ENCODE measurements at places on chromosomes 16 and 17.

DNA sequence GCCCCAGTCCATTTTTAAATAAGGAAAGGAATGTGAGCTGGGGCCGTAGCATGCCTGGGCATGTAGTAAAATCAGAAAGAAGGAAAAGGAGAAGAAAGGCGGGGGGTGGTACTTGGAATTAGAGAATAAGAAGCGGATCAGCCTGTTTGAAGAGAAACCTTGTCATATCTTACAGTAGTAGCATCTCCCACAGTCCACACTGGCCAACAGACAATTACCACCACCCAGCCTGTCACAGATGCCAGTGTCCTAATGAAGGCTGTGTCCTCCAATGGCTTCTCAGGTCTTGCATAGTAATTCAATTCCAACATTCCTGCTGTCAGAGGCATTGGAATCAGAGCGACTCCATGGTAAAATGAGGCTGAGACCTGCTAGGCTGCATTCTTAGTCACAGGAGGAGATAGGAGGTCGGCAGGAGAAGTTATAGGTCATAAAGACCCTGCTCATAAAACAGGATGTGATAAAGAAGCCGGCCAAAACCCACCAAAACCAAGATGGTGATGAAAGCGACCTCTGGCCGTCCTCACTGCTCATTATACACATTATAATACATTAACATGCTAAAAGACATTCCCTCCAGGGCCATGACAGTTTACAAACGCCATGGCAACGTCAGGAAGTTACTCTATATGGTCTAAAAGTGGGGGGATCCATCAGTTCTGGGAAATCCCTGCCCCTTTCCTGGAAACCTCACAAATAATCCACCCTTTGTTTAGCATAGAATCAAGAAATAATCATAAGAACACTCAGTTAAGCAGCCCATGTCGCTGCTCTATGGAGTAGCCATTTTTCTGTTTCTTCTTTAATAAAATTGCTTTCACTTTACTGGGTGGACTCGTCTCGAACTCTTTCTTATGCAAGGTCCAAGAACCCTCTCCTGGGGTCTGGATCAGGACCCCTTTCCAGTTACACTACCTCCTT lies 9.6 kb upstream of the AKAP10 start:
- no peak for DNase-seq

DNA sequence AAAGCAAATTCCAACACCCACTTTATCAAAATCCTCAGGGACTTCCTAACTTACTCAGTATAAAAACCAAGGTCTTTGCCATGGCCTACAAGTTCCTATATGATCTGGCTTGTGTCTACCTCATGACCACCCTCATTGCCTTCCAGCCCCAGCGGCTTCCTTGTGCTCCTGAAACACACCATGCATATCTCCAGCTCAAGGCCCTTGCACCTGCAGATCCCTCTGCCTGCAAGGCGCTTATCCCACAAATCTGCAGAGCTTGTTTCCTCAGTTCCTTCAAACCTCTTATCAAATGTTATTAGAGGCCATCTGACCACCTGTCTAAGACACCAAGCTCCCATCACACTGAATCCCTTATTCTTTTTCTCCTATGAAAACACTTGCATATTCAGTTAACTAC lies 2.6 kb downstream of the BBS2 start:
- no peak for DNase-seq

DNA sequence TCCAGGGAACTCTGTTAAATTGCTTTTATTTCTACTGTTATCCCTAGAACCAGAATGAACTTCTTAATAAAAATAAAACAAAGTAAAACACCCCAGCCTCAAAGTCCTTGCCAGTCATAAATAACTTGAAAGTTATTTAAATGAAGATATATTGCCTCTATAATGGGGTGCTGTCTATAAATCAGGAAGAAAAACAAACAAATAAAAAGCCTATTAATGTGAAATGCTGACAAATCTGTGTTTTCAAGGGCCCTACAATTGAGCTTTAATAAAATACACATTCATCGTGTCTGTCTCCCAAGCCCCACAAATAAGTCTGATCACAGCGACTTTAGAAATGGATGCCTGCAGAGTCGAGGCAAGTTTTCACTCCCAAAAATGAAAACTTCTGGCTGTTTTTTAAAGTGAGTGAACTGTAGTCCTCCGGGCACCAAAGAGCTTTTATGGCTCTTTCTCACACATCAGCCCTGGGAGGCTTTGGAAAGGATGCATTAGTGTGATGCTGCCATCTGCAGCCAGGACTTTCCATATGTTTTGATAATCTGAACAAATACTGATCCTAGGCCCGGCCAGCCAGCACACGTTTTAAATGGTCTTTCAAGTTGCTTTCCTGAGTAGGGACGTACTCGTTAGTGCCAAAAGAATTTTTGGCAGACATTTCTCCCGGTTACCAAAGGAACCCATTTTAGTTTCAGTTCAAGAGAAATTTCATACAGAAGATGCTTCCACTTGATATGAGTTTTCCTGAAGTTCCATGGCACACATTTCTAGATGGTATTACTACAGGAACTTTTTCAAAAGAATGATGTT lies 16.3 kb downstream of the NACA2 start:
- peak; percentile 79 for DNase-seq

DNA sequence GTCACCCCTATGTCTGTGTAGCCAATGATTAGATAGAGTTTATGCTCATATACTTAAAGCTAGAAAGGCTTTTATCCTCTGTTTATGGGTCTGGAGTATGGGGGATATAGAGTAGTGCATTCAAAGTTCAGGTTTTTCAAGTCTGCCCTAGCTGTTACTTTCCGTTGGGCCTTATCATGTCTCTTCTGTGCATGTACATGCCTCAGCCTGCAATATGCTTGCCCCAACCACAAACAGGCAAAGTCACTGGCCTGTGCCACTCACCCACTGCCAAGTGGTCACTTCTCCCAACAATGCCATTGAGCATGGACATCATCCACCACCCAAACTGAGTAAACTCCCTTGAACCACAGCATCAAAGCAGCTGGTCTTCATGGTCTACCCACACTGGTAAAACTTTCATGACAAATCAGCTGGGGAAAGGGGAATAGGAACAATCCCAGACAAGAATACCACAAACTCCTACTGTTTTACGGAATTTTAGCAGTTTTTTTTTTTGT lies 70.3 kb upstream of the C17orf78 start:
- DNase-seq = no peak

DNA sequence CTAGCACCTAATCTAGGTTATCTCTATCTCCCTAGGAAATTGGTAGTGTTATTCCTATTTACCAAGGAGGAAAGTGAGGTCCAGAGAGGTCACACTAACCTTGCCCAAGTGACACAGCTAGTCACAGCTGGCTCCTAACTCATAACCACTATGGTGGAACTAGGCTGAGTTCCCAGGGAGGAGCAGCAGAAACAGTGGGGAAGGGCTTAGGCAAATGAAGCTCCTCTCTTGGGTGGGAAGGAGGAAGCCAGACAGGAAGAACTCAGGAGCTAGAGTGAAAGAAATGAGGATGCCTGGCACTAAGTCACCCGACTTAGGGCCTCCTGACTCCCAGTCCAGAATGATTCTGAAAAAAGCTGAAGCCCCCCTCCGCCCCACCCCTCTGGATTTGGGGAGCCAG lies 34.5 kb downstream of the PSME3IP1 start:
- DNase-seq = no peak

GRCh38 chr17:30093463-30094147 lies 23.0 kb upstream of the NSRP1 start:
- peak; percentile 63 for DNase-seq

DNA sequence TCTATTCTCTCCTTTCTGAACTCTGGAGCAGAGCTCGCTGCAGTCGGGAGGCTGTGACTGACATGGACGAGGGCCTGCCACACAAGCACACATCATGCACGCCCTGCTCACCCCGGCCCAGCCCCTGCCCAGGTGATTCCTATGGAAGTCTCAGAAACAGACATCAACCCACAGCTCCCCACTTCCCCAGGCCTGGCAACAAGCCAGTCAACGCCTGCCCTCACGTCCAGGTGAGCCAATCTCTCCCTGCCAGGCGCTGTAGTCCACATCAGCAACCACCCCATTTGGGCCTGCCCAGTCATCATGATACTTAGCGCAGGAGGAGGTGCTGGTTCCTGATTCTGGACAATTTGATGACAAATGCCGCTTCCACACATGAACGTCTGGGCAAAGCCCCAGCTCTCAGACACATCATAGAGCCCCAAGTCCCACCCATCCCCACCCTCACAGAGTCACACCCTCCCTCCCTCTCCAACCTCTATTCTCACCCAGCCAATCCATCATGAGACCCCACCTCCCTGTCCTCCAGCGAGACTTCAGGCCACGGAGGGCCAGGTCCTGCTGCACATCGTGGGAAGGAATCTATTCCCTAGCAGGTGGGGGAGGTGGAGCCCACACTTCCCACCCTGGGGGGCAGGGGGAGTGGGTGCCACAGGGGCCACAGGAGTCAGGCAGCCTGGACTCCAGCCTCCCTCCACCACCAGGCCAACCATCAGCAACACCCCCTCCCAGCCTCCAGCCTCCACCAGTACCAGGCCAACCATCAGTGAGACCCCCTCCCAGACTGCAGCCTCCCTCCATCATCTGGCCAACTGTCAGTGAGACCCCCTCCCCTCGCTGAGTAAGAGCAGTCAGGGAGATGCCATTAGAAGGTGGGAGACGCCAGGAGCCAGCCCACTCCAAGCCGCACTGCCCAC lies 33.7 kb upstream of the GSG1L start:
- DNase-seq = no peak

DNA sequence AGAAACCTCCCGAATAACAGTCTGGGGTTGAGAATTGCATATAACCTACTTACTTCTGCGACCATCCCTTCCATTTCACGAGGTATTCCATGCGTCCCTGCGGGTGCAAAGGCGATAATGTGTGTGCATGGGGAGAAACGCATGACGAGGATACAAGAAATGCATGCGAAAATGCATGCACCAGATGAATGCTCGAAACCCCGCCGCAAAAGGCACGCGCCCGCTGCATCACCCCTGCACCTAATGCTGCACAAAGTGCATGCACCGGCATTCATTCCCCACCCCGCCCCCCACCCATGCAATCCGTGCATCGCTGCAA lies 474 bp downstream of the CBX8 start:
- DNase-seq = no peak

- DNase-seq = no peak
These were observed 214.6 kb downstream of the CCDC182 start for GRCh38 chr17:57530508-57530907.

DNA sequence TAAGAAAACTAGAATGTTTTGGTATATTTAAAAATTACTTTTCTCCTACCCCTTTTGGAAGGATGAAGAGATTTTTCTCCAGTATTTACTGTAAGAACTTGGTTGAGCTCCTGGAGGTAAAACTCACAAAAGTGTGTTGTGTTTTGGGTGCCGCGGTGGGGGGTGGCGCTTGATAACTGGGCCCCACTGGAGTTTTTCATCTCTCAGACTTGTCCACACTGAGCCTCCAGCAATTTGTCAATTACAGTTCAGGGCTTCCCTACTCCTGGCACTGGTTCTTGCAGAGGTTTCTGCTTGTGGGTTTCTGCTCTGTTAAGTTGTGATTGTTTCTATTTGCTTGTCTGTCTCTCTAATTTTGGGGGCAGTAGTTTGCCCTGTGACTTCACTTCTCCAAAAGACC lies 40.0 kb downstream of the WIPI1 start:
- DNase-seq = no peak

DNA sequence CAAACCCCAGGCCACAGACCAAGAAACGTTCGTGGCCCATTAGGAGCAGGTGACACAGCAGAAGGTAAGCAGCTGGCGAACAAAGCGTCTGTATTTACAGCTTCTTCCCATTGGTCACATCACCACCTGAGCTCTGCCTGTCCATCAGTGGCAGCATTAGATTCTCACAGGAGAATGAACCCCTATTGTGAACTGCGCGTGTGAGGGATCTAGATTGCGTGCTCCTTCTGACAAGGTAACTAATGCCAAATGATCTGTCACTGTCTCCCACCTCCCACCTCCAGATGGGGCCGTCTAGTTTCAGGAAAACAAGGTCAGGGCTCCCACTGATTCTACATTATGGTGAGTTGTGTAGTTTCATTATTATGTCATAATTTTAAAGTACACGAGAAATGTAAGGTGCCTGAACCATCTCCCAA lies 186.3 kb downstream of the CPPED1 start:
- DNase-seq = no peak

DNA sequence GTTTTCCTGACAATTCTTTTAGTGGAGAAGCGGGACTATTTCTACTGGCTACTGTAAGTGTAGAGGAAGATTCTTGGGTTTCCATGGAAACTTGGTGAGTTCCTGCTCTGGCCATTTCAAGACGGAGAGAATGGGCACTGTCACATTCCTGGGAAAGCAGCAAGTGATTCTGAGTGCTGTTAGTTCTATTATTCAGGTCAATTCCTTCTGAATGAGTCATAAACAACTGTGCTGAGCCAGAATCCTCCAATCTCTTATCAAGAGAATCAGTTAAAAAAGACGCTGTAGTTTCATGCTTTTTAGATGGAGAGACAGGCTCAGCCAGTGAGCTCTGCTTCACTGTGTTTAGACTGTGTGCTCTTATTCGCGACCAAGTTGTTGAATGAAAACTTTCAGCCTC lies 19.6 kb downstream of the AKAP10 start:
- DNase-seq = no peak

All from NCI-H446 (cell line).